GM04504 (cell line): ENCODE measurements at places on chromosomes 12 and 14.

- DNase-seq: no peak
Observed at GRCh38 chr12:21696625-21697024, 39.0 kb upstream of the LDHB start.

GRCh38 chr12:103969391-103969790, 3.7 kb downstream of the TDG start:
- DNase-seq: no peak

GRCh38 chr12:108826101-108826806, 31.1 kb downstream of the SSH1 start:
- DNase-seq: peak; percentile 95

DNA sequence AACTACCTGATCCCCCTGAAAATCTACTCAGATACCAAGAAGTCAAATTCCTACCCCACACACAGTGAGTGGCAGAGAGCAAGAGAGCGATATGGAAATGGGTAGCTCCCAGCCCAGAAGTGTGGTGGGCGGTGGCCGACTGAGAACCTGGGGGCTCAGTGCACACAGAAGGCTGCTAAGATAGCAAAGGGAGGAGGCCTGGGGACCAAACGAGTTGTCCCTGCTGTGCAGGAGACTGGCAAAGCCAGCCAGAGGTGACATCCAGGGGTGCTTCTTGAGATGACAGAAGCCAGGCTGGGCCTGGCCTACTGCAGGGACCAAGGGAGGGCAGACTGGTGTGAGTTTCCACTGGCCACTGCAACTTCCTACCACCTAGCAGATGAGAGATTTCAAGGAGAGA, 52.9 kb downstream of the VWF start:
- DNase-seq: no peak

GRCh38 chr12:69070319-69071090, 137.5 kb upstream of the CPM start:
- peak; percentile 53 for DNase-seq

GRCh38 chr12:108890208-108890607, 10.3 kb downstream of the DAO start:
- no peak for DNase-seq

DNA sequence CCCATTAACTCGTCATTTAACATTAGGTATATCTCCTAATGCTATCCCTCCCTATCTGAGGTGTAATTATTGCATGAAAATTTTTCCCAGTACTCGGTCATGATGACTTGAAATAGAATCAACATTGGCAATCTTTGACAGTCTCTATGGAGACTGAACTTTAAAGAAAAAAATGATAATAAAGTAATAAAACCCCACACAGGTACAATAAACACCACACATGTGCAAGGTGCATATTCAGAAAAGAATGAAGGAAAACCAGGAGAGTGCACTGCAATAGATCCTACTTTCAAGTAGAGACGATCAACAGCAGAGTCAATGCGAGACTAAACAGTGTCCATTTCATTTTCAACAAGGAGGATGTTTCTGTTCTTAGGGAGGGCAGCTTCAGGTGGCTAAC, 1253.8 kb upstream of the TMEM132C start:
- DNase-seq: no peak

DNA sequence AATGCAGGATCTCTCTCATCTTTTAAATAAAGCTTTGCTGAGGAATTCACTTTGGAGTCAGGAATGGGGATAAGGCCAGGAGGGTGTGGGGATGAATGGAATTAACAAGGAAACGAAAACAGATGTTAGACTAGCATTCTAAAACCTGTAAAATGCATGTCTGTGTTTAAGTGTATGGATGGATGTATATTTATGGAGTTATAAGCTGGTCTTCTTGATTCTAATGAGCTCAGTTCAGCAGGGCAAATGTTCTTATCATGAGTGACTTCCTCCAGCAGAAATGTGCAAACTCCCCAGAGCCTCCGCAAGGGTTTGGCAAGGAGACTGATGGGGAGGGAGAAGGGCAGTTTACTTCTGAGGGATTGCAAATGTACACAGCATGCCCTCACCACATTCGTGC, 149.1 kb downstream of the NTF3 start:
- DNase-seq: peak; percentile 36

DNA sequence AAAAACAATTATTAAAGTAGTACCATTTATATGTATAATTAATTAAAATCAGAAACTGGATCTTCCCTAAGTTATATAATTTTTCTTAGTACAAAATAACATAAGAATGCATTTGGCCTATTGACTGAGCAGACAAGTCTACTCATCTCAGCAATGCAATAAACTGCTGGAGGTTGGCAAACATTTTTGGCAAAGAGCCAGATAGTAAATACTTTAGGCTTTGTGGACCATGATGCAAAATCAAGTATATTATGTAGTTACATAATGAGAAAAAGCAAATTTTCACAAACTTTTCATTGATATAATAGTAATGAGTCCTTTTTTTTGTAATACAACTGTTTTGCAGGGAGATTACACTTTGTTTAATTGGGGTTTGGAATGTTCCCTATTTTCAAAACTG, 30.9 kb downstream of the ERGIC2 start:
- peak; percentile 37 for DNase-seq

DNA sequence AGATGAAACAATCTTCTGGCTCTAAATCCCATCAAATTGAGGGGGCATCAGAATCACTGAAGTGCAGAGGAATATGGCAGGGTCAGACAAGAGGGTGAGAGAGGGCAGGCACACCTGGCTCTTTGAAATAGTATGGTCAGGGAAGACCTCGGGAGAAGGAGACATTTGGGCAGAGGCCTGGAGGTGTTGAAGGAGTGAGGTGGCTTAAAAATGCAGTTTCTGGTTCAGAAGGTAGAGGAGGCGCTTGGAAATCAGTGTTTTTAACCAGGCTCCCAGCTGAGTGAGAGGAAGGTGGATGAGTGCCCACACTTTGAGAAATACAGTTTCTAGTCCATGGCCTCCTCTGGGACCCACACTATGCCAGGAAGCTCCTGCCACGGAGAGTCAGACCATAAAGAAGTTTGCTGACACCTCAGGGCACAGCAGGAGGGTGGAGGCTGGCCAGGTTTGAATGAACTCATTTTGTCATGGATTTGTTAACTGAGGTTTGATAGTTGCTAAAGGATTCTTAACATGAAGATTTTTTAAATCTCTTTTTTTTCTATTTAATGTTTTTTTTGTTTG, 20.1 kb downstream of the NID2 start:
- no peak for DNase-seq

DNA sequence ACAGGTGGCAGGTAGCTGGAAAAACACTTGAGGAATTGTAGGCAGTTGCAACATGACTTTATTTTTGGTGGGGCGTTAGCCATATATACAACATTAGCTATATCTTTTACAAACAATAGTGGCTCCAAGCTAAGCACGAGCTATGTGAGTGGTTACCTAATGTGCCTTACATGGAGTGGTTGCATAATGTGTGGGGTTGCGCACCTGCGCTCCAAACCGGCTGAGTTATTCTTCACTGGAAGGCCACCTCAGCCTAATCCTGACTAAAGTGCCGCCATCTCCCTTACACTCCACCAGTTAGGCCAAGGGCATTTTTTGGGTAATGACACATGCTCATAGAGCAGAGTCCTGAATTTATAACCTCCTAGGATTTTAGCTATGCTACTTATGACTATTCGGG, 31.8 kb upstream of the G2E3 start:
- no peak for DNase-seq

DNA sequence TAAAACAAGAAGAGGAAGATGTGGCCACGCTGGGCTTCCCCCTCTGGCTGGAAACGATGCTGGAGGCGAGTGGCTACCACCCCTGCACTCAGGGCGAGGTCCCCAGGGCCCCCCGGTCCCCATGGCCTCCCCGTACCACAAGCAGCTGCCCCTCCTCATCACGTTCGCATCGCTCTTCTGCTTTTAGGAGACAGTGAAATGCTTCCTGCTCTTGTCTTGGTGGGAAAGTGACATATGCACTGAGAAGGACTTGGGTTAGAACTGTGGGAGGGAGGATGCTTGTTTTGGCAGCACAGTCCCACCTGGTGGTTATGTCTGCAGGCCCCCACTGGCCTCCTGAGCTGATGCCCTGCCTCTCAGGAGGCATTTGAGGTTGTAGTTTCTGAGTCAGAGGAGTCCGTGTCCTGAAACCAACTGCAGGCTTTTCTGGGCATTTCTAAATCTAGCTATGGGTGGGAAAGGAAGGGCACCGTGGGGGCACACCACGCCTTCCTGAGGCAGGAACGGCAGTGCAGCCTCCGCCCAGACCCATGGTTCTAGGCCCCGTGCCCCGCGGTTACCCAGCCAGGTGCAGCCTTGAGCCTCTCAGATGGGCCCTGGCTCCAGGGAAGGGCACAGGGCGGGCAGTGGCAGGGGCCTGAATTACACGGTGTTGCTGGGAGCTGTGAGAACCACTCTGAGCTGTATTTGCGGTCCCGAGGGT, 139.3 kb downstream of the ADGRD1 start:
- no peak for DNase-seq

- no peak for DNase-seq
Observed at GRCh38 chr12:60078026-60078425, 482.2 kb downstream of the SLC16A7 start.

- no peak for DNase-seq
Observed at GRCh38 chr14:65415613-65416012, 3.1 kb downstream of the FUT8 start.
